ENCODE measurements at places on chromosomes 4 and X. TPM values are rescaled to one million over a fixed set of nuclear protein-coding genes. Genes with fewer than 3 reads are reported as not detected.

The SEPTIN11 gene
- total RNA-seq, result 331 TPM

The SSX4 gene
- not detected for total RNA-seq

The STOX2 gene
- total RNA-seq, result 4.8 TPM

The RAB39B gene
- 1.3 TPM for total RNA-seq

The GC gene
- total RNA-seq, result 0.23 TPM

All from endothelial cell (in vitro differentiated cells).